ENCODE measurements at places on chromosomes 3 and 15.

DNA sequence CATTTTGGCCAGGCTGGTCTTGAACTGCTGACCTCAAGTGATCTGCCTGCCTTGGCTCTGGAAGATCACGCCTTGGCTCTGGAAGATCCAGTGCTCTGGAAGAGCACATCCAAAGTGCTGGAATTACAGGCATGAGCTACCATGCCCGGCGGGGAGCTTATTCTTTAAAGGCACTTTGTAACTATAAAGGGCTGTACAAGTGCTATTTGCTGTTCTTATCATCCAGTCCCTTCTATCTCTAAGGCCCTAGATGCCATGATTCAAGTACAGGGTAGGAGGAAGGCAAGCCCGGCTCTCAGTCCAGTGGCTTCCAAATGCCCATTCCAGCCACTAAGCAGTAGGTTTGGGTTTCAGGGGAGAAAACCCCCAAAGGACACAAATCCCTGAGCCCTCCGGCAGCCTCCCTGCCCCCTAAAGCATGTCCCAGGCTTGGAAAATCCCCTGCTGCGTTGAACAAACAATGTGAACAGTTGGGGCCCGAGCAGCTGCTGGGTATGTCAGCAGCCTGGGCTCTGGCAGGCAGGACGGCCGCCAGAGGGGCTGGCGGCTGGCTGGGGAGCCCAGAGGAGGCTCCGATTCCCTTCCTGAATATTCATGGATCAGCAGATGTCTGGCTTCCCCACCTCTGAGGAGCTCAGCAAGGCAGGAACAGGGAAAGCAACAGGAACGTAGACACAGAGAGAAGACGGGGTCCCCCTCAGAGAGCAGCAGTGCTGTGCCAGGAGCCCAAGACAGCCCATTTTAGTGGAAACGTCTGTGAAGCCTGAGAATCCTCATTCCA is 7.7 kb downstream of the IGDCC4 start:
- peak; percentile 93 for DNase-seq

DNA sequence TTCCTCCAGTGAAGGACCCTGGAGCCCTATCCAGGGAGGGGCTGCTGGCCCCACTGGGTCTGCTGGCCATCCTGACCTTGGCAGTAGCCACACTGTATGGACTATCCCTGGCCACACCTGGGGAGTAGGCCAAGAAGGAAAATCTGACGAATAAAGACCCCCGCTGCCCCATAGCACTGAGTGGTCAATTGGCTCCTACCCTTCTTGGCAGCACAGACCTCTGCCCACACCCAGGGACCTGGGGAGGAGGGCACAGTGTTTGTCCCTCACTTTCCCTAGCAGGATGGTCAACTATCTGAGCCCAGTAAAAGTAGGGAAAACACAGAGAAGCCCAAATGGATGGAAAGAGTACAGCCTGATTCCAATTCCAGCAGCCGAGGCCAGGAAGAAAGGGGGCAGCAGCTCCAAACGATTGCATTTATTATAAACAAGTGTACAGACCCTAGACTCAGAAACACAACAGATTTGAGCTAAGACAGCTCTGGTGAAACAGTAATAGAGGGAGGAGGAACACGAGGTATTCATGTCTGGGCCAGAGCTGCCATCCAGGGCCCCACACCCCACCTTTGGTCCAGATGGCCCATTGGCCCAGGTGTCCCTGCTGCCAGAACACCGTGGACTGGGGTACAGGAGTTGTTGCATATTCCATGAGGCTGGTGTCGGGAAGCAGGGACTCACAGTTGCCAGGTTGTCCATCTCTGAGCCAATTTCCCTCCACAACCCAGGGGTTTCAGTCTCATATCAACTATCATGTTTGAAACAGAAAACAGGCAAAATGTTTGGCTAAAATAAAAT is 21.1 kb downstream of the ATRIP start:
- DNase-seq: no peak

DNA sequence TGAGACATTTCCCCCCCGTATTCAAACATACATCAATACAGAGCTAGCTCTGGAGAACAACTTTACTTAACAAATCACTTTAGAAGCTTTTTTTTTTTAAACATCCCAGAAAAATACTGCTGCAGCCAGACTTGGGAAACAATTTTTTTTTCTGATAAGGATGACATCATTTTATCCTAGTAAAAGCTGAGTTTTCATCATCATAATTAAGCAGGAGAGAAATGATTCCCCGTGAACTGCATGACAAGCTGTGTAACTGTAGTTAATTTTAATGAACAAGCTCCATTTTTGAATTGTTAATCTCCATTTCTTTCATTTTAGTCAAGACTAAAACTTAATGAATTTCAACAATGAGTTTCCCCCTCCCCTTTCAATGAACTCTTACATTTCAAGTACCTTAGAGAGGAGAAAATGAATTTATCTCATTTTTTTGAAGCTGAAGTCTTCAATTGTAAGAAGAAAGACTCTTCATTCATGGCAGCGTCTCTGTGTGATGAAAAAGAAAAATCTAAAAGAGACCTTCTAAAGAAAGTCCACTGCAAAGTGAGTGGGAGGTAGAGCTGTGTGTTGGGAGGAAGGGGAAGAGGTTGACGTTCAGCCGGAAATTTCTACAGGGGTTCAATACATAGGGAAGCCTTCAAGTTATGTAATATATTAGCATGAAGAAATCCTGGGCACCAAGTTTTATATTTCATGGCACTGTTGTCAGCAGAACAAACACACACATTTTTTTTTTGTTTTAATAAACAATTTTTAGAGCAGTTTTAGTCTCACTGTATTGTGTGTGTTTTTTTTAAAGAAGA is 31.7 kb downstream of the HES1 start:
- DNase-seq: no peak

DNA sequence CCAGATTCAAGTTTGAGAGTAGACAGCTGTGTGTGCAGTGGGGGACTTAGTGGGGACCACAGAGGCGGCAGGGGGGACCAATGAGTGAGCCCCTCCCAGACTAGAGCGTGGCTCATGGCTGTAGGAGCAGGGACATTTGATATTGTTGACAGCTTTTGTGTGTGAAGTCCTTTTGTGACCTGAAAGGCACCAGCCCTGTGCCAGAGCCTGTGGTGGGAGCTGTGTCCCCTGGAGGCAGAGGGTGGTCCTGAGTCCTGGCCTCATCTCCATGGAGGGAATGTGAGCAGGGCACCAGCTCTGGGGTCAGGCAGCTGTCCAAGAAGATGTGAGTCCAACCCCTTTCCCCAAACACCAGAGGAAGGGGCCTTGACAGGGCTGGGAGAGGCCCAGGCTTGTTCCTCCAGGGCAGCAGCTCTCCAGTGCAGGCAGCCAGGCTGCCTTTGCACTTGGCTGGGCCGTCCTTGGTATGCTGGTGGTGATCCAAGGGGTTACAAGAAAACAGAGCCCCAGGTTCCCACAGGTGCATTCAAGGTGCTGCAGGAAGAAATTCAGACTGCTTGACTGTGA is 10.1 kb upstream of the C3orf22 start:
- no peak for DNase-seq

DNA sequence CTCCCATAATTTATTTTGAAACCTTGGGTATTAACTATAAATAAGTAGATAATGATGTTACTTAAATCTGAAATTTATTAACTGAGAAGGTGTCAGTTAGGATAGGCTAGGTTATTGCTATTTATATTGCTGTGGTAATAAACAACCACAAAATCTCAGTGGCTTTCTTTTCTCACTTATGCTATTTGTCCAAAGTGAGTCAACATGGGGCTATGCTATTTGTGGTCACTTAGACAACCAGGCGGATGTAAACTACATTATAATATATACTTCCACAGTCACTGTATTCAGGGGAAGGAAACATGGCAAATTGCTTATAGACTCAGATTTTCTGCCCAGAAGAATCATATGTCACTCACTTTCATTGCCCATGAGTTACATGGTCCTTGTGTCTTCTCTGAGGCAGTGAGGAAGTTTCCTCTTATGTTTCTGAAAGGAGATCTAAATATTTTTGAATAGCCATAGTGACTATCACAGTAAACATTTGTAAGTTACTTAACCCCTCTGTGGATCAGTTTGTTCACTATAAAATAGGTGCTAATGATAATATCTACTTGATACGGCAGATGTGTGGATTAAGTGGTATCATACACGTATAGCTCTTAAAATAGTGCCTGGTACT is 19.8 kb downstream of the HMG20A start:
- DNase-seq: peak; percentile 72

- no peak for DNase-seq
Measured at GRCh38 chr3:69121950-69122349, 445 bp downstream of the LMOD3 start.

DNA sequence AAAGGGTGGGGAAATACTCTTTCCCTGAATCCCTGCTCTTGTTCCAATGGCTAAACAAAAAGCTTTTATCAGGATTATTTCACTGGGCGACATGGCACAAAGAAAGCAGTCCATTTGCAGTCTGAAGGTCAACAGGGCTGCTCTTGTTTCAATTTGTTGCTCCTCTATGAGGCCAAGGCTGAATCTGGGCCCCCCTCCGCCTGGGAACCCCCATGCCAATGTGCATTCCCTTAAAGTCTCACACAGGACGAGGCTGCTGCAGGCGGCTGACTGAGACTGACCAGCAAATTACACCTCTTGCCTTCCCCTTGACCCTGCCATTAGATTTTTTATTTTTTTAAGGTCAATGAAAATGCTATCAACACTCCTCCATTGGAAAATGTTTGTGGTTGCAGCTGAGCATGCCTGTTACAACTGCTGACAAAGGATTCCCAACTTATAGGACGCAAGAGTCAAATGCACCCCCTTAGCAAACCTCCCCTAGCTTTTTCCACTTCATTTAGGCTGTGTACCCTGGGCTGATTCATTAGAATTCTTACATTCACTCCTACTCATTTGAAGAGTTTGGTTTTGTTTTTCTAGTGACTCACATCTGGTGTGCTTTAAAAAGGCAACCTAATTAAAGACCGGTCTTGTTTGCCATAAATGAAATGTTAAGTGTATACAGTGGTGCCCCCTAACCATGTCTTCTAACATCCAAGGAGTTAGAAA is 60.8 kb upstream of the ARHGEF3 start:
- DNase-seq: peak; percentile 30

- no peak for DNase-seq
Measured at GRCh38 chr3:197795200-197795599, 4.1 kb downstream of the LRCH3 start.

GRCh38 chr3:155407331-155407730 is 113.8 kb upstream of the STRIT1 start:
- DNase-seq: no peak

DNA sequence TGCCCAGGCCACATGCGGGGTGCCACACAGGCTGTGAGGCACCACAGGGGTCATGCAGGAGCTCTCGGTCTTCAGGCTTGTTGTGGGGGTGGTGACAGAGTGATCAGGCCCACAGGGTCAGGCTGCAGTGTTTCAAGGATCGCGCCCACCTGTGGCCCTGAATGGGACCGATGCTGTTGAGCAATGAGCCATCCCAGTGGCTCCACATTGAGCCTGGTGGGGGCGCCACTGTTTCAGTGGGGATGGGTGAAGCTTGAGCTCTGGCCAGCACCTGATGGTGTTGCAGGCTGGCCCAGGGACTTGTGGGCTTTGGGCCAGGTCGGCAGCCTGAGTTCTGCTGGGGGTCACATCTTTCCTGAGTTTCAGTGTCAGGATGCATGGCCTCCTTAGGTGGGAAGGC is 230.1 kb downstream of the UBE3A start:
- DNase-seq: no peak

DNA sequence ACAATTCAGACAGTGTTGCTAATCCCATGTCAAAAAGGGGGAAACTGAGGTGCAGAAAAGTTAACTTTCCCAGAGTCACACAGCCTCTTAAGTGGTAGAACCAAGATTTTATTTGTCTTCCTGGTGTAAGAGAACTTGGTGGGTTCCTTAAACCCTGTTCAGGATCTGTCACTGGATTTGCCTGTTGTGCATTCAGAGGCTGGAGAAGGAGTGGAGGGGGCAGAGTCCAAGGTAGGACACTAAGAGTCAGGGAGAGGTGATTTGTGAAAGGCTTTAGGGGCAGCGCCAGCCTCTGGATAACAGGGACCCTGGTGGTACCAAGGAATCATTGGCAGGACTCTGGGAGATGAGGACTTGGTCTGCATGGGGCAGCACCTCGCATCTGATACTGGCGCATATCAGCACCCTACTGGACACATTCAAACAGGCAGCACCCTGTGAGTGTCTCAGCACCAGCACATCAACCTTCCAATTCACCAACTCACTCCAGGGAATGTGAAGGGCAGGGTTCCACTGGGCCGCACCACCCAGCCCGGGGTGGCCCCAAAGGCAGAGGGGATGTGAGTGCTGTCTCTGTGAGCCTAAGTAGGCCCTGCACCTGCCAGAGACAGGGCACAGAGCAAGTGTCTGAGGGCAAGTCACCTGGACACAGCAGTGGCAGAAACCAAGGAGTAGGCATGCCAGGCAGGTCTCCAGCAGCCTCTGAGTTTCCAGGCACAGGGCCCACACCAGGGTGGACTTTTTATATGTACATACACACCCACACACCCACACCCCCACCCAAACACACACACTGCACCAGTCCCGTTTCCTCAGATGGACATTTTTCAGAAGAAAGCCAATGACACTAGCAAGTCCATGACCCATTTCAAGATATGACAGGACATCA is 71.6 kb downstream of the LIPC start:
- no peak for DNase-seq

Data from fibroblast of skin of scalp (primary cell).